Stimulated activated CD4-positive, alpha-beta T cell treated with anti-CD3 and anti-CD28 coated beads, Interleukin-1b, Interleukin-23, amount 100 ng/mL, for 1 hour (primary cell): ENCODE measurements at places on chromosomes 7 and 10.

GRCh38 chr10:51897560-51897959, 198.2 kb upstream of the CSTF2T start:
- DNase-seq: no peak

GRCh38 chr7:113283861-113284260, 165.5 kb upstream of the SMIM30 start:
- no peak for DNase-seq

DNA sequence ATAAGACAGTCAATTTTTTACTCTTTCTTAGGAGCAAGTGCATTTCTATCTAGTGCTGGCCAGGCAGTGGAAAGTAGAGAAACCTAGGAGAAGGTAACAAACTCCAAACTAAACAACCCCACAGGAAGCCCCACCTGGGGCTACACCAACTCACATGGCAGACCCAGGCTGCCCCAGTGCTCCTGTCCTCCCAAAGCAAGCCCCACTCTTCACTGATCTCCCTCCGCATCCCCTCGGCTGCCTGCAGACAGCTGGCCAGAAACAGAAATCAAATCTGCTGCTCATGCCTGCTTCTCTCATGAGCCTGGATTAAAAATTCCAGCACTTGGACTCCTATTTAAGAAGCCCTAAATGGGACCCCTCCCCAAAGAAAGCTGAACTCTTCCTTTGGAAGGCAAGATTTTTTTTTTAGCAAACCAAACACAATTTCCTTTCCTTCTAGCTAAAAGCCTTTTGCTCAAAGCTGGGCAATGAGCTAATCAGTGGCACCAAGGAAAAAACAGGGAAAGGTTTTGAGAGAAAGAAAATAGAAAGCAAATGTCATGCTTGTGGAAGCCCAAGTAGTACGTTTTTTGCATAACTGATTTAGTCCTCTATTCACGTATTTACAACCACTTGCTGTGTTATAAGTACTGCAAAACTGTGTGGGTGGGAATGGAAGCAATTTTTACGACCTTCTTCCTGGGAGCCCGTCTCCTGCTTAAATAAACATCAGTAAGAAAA, 10.8 kb downstream of the PDE1C start:
- no peak for DNase-seq

- no peak for DNase-seq
Observed at GRCh38 chr7:91660734-91661356, 219.7 kb downstream of the MTERF1 start.

DNA sequence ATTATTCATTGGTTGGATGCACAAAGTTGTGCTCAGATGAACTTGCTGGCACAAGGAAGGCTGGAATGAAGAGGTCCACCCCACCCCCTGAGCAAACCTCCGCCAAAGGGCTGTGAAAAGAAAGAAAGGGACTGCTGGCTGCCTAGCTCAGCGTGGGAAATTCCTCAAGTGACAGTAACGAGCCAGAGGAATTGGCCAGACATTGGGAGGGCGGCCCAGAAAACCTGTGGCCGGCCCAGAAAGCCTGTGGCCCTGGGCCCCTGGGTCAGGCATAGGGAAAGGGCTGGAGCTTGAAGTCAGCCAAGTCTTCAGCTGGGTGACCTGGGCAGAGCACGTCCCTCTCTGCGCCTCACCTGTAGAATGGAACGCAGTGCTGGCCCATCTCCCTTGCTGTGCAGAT, 30.6 kb upstream of the CTBP2 start:
- no peak for DNase-seq

DNA sequence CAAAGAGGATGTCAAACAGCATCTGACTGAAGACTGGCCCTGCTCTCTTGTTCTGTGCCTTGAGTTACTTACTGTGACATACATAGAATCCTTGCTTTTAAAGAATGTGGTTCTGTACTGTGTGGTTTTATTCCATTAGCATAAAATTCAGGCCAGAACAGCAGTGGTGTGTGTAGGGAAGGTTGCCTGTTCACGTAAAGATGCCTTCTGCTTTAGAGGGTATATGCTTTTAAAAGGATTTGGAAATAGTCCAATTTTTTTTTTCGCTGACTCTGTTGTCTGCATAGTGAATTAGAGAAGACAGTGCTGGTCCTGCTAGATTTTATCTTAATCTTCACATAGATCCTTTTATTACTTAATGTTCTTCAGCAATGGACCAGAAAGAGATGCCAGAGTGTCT, 470.8 kb upstream of the SEMA3A start:
- DNase-seq: no peak

DNA sequence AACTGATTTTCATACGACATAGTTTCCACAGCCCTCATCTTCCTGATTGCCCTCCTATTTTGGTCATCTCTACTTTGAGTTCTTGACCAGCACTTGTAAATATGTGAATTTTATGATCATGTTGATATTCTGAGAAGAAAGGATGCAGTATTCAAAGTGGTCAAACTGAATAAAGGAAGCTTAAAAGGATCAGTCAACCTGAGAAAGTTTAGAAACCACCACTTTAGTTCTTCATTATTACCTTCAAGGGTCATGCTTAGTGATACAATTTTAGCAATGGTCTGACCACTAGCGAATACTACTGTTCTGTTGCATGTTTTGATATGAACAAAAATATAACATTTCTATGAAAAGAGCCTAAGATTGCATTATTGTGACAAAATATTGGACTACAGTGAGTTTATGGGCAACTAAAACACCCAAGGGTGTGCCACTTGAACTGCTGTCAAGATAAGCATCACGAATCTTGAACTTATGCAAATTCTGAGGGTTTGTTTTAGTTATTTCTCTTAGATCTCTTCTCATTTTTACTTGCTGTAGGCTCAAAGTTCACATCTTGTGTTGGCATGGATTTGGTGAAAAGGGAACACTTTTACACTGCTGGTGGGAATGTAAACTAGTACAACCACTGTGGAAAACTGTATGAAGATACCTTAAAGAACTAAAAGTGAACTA, 247.7 kb downstream of the IPMK start:
- DNase-seq: no peak

- DNase-seq: no peak
Observed at GRCh38 chr7:158318511-158318913, 269.1 kb downstream of the PTPRN2 start.

DNA sequence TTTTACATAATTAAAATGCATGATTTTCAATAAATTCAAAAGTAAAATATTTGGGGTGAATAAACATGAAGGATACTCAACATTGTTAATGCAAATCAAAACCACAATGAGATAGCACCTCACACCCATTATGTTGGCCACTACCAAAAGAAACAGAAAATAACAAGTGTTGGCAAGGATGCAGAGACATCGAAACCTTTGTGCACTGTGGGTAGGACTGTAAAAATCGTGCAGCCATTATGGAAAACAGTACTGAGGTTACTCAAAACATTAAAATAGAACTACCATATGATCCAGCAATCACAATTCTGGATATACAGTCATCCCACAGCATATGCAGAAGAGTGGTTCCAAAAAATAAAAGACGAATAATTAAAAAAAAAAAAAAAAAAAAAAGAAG, 13.1 kb downstream of the EZH2 start:
- DNase-seq: no peak

DNA sequence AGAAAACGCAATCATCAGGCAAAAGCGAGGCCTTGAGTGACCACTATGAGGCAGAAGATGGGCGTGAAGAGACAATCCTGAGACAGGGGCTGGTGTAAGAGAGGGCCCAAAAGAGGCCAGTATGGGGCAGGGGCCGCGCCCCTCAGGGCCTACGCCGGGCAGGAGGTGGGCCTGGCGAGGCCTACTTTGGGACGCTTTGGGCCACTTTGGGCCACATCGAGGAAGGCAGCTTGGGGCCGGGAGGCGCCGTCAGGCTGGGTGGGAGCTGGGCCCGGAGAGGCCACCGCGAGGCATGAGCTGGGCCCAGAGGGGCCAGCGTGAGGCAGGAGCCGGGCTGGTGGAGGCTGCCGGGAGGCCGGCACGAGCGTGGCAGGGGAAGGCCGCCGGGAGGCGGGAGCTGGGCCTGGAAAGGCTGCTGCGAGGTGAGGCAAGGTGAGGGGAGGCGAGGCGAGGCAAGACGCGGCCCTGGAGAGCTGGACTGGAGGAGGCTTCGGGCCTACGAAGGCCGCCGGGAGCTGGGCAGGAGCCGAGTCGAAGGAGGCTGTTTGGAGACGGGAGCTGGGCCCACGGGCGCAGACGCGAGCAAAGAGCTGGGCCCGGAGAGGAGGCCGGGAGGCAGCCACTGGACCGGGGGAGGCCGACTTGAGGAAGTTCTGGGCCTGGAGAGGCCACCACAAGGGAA, 171.3 kb downstream of the TPST1 start:
- no peak for DNase-seq

- no peak for DNase-seq
Observed at GRCh38 chr10:126598009-126598408, 72.5 kb downstream of the C10orf90 start.

DNA sequence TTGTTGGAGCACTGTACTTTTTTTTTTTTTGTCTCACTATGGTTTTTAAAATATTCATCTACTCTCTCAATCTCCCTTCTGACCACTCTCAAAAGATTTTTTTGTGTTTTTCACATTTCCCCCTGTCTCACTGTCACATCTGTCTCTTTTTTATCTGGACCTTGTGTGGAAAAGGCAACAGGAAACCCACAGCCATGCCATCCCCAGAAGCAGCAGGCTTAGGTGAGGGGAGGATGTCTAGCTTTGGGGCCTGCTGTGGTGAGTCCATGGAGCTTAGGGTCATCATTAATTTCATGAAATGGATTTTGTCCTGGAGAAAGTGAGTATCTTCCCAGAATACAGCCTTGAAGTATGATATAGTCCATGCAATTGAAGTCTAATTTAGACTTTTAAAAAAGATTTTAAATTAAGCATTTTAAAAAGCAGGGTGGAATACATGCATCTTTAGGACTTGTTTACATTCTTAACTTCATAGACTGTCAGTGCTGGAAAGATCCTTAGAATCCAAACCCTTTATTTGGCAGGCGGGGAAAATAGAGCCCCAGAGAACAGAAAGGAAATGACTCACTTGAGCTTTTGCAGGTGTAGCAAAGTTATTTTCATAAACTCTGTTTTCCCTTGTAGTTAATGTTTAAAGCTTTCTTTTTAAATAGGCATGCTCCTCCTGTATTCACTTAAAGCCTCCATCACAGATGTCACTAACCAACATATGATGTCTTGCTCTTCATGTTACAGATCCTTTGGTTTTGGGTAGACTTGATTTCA, 25.1 kb downstream of the MINDY4 start:
- no peak for DNase-seq
